ENCODE measurements at places on chromosomes 7 and 10.

GRCh38 chr10:61812052-61812721 lies 89.3 kb upstream of the ARID5B start:
- DNase-seq: no peak

DNA sequence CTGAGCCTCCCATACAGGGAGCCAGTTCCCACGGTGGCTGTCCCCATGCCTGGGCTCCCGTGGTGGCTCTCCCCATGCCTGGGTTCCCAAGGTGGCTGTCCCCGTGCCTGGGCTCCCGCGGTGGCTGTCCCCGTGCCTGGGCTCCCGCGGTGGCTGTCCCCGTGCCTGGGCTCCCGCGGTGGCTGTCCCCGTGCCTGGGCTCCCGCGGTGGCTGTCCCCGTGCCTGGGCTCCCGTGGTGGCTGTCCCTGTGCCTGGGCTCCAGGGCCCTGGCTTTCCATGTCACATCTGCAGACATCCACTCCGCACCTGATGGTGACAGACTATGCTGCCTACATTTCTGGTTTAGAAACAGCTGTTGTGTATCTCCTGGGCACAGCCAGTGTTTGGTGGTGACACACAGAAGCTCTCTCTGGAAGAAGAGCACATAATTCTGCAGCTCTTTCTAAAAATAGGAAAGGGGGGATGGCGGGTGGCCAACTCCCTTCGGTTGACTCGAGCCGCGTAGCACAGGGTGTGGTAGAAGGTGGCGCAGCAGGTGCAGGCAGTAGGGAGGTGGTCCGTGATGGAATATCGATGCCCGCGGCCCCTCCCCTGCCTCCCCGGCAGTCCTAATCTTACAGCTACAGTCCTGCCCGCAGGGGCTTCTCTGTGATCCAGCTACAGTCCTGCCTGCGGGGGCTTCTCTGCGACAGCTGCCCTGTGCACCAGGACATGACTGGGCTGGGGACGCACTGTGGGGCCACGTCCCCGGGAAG lies 251.2 kb downstream of the DNAJB6 start:
- DNase-seq: no peak

DNA sequence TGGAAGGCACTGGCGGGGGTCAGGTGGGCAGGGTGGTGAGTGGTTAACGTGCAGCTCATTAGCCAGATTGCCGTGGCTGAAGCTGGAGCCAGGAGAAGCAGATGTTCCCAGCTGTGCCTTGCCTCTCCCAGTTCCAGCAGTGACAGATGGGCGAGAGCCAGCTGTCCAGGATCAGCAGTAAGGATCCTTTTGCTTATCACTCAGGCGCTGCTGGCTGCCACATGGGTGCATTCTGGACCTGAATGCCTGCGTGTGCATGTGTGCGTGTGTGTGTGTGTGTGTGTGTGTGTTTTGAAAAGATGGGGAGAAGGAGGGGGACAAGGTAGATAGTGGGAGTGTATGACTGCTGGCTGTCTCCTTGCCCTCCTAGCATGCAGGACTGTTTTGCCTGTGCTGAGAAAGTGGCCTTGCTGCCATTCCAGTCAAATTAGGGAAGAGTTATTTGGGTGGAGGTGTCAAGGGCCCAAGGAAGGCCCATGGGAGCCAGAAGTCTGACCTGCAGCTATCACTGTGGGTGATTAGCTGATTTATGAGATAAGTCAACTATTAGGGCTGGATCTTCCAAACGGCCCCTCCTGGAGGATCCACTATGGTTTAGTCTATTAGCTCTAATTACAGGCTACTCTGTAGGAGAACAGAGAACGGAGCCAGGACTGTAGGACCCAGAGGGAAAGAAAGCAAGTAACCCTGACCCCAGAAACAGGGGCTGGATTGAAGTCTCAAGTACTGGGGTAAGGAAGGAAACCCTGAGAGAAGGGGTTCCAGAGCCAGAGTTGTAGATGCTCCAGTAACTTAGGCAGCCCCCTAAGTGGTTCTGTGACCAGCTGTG lies 3.3 kb downstream of the EPHA1 start:
- no peak for DNase-seq

DNA sequence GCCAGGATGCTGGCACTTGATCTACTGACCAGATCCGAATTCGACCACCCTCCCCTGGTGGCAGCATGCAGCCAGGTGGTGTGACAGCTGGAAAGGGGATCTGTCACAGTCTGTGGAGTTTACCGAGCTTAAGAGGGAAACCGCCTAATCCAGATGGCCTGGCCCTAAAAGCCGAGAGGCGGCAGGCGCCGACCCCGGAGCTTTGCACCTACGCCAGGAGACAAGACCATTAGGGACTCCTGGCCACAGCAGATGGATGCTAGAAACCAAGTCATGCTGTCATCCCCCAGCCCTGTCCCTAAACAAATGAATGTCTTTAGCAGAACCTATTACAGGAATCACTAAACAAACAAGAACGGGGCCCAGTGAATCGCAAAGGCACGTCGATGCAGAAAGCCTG lies 27.7 kb downstream of the RCC1L start:
- no peak for DNase-seq

DNA sequence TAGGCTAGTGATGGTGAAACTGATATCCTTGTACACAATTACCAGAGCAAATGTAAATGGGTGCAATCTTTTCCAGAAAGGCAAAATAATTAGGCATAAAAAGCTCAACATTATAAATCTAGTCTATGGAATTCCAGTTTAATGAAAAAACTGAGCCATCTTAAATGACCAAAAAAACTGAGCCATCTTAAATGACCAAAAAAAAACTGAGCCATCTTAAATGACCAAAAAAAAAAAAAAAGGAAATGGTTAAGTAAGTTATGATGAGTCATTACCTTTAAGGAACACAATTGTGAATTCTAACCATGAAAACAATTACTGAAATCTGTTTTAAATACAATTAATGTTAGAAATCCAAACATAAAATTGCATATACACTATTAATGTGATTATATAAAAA lies 25.3 kb downstream of the USP6NL start:
- peak; percentile 48 for DNase-seq

GRCh38 chr10:102433619-102434046 lies 1.3 kb upstream of the CUEDC2 start:
- no peak for DNase-seq

- DNase-seq: peak; percentile 73
These were observed 861 bp downstream of the NRBF2 start for GRCh38 chr10:63133821-63134557.

DNA sequence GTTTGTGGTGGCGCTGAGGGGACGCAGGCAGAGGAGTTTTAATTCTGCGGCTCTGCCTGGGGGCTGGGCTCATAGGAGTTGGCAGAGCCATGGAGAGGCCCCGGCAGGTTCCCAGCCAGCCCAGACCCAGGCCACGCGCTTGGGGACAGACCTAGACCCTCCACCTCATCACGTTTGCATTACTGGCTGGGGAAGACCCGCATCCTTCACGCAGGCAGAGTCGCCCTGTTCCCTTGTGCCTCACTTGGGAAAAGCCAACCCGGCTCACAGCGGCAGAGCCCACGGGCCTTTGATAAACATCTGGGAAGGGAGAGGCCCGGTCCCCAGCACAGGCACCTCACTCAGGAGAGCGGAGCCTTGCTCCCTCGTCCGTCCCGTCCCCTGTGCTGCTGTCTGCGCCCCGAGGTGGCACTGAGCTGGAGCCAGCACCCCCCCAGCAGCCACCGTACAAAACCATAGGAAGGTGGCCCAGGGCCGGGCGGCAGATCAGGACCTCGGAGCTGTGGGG lies 112.8 kb downstream of the CYTH3 start:
- no peak for DNase-seq

DNA sequence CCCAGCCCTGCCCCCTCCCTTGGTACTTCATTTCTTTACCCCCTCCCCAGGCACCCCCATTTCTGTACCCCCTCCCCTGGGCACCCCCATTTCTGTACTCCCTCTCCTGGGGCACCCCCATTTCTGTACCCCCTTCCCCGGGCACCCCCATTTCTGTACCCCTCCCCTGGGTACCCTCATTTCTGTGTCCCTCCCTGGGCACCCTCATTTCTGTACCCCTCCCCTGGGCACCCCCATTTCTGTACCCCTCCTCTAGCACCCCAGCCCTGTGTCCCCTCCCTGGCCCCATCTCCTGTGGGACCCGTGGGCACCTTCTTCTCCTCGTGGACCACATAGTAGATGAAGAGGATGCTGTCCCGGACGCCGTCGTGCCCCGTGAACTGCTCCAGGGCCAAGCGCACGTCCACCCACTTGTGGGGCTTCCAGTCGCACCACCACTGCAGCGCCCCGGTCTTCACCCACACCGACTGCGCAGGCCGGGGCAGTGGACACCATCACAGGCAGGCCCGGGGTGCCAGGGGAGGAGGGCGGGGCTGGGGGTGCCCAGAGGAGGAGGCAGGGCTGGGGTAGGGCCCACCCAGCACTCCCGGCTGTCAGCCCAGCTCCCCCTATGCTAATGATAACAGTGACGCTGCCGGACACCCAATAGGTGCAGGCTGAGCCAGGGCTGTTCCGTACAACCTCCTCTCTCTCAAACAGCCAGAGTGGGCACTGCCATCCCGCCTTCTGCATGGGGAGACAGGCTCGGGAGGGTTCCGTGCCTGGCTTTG lies 20.4 kb downstream of the TECPR1 start:
- no peak for DNase-seq

GRCh38 chr7:117133125-117133524 lies 179.8 kb downstream of the ST7 start:
- no peak for DNase-seq

GRCh38 chr10:89175816-89176215 lies 31.3 kb downstream of the CH25H start:
- DNase-seq: no peak

DNA sequence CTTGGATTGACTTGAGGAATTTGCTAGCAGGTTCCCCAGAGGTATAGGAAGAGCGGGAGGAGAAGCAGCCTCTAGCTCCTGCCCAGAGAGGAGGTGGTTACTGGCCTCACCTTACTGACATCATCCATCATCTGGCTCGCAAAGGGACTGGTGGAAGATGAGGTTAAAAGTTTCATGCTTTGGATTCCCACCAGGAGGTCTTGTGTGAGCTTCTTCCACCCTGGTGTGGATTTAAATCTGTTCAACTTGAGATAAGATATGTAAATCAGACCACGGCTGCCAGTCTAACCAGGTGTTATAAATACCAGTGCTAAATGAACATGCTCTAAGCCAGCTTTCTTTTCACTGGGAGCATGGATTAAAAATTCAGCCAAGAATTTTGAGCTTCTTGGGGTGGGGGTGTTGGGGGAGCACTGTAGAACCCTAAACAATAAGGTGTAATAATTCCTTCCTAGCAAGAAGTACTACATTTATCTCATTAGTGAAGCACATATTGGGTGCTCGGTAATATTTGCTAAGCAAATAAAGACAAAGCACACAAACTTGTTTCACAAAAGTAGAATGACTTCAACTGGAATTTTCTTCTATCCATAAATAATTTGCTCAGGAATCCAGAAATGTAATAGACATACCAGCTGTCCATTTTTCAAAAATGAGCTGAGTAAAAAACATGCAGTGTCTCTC lies 7.8 kb downstream of the PROSER2 start:
- DNase-seq: no peak
